ENCODE measurements at places on chromosomes 16 and 17. TPM values are rescaled to one million over a fixed set of nuclear protein-coding genes. Genes with fewer than 3 reads are reported as not detected.

Gene FBXW10B
- 0.35 TPM for total RNA-seq

Gene PRRT2
- 39.4 TPM for total RNA-seq

Gene CSF3
- total RNA-seq, result not detected

Gene NGFR
- 13.9 TPM for total RNA-seq

GRCh38 chr16:60945225-60945624 lies 1091.0 kb downstream of the CDH8 start:
- no peak for DNase-seq

DNA sequence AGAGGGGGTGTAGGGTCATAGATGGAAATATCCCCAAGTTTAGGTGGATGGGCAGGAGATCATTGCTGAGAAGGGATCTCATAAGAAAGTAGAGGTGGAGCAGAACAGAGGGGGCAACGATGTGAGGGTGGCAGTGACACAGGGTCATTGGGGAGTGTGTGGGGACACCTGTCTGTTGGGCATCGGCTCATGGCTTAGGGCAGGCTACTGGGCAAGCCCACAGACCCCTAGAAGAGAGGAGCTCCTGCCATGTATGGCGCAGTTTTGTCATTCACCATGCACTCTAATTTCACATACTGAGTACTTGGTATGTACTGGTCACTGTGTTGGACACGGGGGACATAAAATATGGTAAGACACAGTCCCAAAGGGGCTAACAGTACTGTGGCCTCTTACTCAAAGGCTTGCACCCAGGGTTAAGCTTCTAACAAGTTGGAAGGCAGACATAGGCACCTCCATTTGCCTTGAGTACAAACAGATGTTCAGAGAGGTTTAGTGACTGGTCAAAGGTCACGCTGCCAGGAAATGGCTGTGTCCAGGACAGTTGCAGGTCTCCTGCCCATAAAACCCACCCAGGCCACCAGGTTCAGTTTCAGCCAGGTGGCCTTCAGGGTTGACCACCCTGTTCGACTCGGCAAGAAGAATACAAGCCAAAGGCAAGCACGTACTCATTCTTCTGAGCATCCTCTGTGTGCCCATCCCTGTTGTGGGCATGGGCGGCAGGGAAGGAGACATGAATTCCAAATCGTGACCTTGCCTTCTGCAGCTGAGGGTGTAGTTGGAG lies 580.2 kb downstream of the KCNJ18 start:
- DNase-seq, result no peak

GRCh38 chr17:17204635-17205231 lies 1.4 kb downstream of the PLD6 start:
- no peak for DNase-seq
